Left lung (tissue), 14 donors: ENCODE measurements at places on chromosomes 7 and 10. TPM values are rescaled to one million over a fixed set of nuclear protein-coding genes. Genes with fewer than 3 reads are reported as not detected.

- H3K27me3 ChIP-seq: no peaks in the 10 kb centered on the region
- peak overlapping the region; percentile 61 for H3K27ac ChIP-seq
- H3K4me1 ChIP-seq: no peaks in the 10 kb centered on the region
- DNase-seq: no peak
- H3K4me3 ChIP-seq: no peak overlapping the region
Measured at GRCh38 chr7:43554423-43554822, 28.5 kb upstream of the STK17A start.

EPC1 gene
- 83.0 TPM for polyA plus RNA-seq

DNA sequence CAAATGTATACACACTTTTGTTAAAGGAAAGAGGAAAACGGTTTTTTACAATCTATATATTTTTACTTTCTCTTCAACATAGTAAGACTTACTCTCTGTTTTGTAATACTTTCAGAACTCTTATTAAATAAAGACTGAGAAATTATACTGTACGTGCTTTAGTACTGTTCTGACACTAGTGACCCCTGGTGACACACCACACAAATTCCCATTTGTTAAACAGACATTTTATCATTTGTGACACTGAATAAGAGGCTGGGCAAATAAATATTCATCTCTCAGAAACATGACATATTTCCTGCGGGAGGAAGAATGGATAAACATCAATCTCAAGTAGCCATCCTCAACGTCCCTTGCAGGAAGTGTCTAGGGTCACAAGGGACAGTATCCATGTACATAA lies 68.9 kb upstream of the ZNF33B start:
- H3K4me3 ChIP-seq: no peak overlapping the region
- DNase-seq: no peak
- peaks cover 6% of the 10 kb centered on the region for H3K27me3 ChIP-seq
- H3K27ac ChIP-seq: no peak overlapping the region
- no peaks in the 10 kb centered on the region for H3K36me3 ChIP-seq
- no peaks in the 10 kb centered on the region for H3K4me1 ChIP-seq

GPC2 gene
- polyA plus RNA-seq: 7.8 TPM

PRRT4 gene
- 2.3 TPM for polyA plus RNA-seq

- peaks cover 17% of the 10 kb centered on the region for H3K36me3 ChIP-seq
- peak; percentile 63 for DNase-seq
- H3K27ac ChIP-seq: no peak overlapping the region
- no peaks in the 10 kb centered on the region for H3K4me1 ChIP-seq
Measured at GRCh38 chr10:132223156-132223590, 36.4 kb downstream of the DPYSL4 start.

PLAC9 gene
- polyA plus RNA-seq: 37.5 TPM

DNA sequence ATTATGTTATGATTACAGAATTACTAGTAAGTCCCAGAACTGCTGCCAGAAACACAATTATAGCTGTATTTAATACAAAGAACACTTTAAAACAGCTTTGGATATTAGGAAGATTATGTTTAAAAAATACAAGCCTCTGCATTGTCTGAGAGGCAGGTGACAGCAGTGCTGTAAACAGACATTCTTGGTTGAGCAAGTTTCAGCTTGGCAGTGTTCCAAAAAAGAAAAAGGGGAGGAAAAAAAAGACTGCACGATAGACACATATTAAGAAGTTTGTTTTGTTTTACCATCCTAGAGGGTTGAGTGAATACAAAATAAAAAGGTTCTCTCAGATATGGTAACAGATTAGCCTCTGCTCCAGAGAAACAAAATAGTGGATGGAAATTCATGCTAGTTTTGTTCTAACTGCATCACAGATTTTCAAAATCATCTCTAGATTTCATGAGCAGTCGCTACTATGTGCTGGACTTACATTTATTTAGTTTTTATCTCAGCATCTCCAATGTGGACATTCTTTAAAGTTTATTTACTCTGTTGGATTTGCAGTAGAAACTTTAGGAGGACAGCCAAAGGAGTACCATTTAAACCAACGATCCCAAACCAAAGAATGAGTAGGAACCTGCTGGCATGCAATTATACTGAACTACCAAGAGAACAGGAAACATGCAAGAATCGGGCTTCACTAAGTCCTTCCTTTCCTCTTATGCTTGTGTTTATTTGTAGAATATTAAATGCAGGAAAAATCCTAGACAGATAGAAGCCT lies 9.0 kb downstream of the FAM204A start:
- no peaks in the 10 kb centered on the region for H3K4me1 ChIP-seq
- H3K36me3 ChIP-seq: peaks cover 72% of the 10 kb centered on the region
- no peak overlapping the region for H3K27ac ChIP-seq
- H3K27me3 ChIP-seq: no peaks in the 10 kb centered on the region
- no peak overlapping the region for H3K4me3 ChIP-seq

DNA sequence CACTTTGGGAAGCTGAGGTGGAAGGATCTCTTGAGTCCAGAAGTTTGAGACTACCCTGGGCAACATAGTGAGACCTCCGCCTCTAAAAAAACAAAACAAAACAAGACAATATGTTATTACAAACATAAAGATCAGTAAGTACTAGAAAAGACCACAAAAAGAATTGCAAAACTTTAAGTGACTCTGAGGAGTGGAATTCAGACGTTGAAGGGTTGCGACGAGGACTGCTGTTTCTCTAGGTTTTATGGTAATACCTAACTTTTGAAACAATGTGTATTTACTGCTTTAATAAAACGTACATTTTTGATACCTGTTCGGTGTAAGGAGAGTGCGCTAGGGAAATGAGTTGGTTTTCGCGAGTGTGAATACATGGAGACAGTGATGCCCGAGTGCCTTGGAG lies 250.4 kb downstream of the GATA3 start:
- no peak overlapping the region for H3K4me3 ChIP-seq
- no peaks in the 10 kb centered on the region for H3K36me3 ChIP-seq
- no peak overlapping the region for H3K27ac ChIP-seq
- peaks cover 10% of the 10 kb centered on the region for H3K27me3 ChIP-seq

PDE6C gene
- polyA plus RNA-seq: 1.9 TPM

ASZ1 gene
- polyA plus RNA-seq: 1.2 TPM

PGAM2 gene
- polyA plus RNA-seq: 0.40 TPM

CTAGE4 gene
- 5.7 TPM for polyA plus RNA-seq

RAB18 gene
- 80.6 TPM for polyA plus RNA-seq

GRCh38 chr7:27553273-27553672 lies 109.4 kb downstream of the HIBADH start:
- H3K36me3 ChIP-seq: no peaks in the 10 kb centered on the region
- no peak overlapping the region for H3K27ac ChIP-seq

DNA sequence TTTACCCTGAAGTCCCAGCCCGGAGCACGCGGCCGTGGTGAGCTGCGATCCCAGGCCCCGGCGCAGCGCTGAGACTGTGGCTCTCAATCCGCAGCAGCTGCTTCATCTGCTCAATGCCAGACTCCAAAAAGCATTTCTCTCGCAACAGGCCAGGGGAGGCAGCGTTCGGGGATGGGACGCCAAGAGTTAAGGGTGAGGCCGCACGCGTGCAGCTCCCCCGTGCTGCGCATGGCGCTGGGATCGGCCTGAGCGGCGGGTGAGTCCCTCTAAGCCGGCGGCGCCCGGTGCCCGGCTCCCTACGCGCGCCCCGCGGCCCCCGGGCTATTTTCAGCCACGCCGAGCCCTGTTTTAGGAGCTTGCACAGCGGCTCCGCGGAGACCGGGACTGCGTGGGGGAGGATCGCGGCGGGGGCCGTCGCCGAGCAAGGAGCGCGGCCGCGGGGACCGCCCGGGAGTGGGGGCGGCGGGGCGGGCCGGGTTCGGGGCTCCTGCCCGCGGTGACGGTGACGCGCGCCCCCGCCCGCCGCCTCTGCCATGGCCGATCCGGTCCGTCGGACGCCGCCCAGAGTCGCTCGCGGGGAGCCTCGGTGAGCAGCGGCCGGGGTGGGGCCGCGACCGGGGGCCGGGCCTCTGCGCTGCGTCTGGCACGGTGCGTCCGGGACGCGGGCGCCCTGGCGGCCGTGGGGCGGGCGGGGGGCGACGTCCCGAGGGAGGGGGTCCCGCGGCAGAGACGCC lies 29.4 kb upstream of the JAKMIP3 start:
- no peaks in the 10 kb centered on the region for H3K36me3 ChIP-seq
- no peak for DNase-seq
- peaks cover 94% of the 10 kb centered on the region for H3K27me3 ChIP-seq
- peaks cover 12% of the 10 kb centered on the region for H3K4me1 ChIP-seq
- H3K27ac ChIP-seq: no peak overlapping the region

UNC5B gene
- polyA plus RNA-seq: 31.2 TPM

DNA sequence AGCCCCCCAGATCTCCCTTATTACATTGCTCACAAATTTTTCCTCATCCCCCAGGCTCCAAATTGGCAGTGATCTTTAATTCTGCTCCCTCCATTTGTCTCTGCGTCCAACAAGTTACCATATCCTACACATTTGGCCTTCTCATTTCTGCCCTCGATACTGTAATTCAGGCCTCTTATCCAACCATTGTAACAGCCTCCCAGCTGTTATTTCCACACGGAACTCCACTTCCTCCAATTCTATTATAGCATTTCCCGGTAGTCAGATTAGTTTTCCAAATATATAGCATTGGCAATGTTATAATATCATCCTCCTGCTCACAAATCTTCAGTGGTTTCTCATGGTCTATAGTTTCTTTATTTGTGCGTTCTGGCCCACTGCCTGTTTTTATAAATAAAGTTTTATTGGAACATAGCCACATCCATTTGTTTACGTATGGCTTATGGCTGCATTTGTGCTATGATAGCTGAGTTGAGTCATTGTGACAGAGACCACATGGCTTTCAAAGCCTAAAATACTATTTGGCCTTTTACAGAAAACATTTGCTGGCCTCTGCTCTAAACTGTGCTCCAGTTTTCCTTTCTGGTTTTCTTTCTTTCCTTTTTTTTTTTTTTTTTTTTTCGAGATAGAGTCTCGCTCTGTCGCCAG lies 126.5 kb upstream of the ZNF438 start:
- H3K4me1 ChIP-seq: no peaks in the 10 kb centered on the region
- H3K36me3 ChIP-seq: no peaks in the 10 kb centered on the region
- DNase-seq: no peak
- peak overlapping the region; percentile 31 for H3K27ac ChIP-seq
- H3K4me3 ChIP-seq: no peak overlapping the region
- H3K27me3 ChIP-seq: no peaks in the 10 kb centered on the region

GRCh38 chr10:85047979-85048378 lies 719.6 kb downstream of the CCSER2 start:
- no peak overlapping the region for H3K4me3 ChIP-seq
- no peak for DNase-seq
- no peaks in the 10 kb centered on the region for H3K27me3 ChIP-seq
- no peaks in the 10 kb centered on the region for H3K36me3 ChIP-seq
- no peak overlapping the region for H3K27ac ChIP-seq

PTPRN2 gene
- polyA plus RNA-seq: 6.6 TPM

DPCD gene
- polyA plus RNA-seq: 36.1 TPM

DOCK4 gene
- 51.4 TPM for polyA plus RNA-seq

GPR146 gene
- polyA plus RNA-seq: 8.7 TPM

GRCh38 chr10:34078017-34078744 lies 736.9 kb downstream of the PARD3 start:
- peak overlapping the region; percentile 55 for H3K27ac ChIP-seq
- no peaks in the 10 kb centered on the region for H3K27me3 ChIP-seq
- H3K4me3 ChIP-seq: no peak overlapping the region
- H3K36me3 ChIP-seq: no peaks in the 10 kb centered on the region
- no peak for DNase-seq
- H3K4me1 ChIP-seq: no peaks in the 10 kb centered on the region

- H3K36me3 ChIP-seq: no peaks in the 10 kb centered on the region
- H3K27ac ChIP-seq: no peak overlapping the region
- no peak for DNase-seq
- H3K4me1 ChIP-seq: no peaks in the 10 kb centered on the region
- H3K27me3 ChIP-seq: peaks cover 57% of the 10 kb centered on the region
Measured at GRCh38 chr10:66924674-66925345, 1.0 kb upstream of the LRRTM3 start.

CHST3 gene
- 12.8 TPM for polyA plus RNA-seq

RADIL gene
- polyA plus RNA-seq: 8.0 TPM

CDH23 gene
- polyA plus RNA-seq: 5.6 TPM

- no peak for DNase-seq
- H3K27me3 ChIP-seq: no peaks in the 10 kb centered on the region
- H3K4me1 ChIP-seq: peaks cover 6% of the 10 kb centered on the region
- no peak overlapping the region for H3K4me3 ChIP-seq
- no peaks in the 10 kb centered on the region for H3K36me3 ChIP-seq
- H3K27ac ChIP-seq: no peak overlapping the region
Measured at GRCh38 chr10:110421512-110422138, 76.1 kb upstream of the DUSP5 start.

RAPGEF5 gene
- polyA plus RNA-seq: 86.7 TPM

ZNF438 gene
- polyA plus RNA-seq: 10.0 TPM

DNA sequence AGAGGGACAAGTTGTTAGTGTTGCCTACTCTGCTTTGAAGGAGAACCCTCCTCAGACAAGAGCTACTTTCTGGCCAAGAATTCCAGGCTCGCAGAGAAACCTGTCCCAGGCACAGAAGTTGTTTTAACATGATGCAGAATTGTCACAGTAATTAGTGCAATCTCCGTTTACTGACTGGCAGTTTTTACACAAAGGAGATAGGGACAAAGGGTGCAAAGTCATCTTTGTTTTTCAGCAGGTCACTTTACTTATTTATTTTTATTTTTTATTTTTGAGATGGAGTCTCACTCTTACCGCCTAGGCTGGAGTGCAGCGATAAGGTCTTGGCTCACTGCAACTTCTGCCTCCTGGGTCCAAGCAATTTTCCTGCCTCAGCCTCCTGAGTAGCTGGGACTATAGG lies 12.3 kb downstream of the TCF7L2 start:
- H3K27me3 ChIP-seq: no peaks in the 10 kb centered on the region
- no peak for DNase-seq
- peaks cover 8% of the 10 kb centered on the region for H3K4me1 ChIP-seq
- H3K27ac ChIP-seq: no peak overlapping the region

IKZF1 gene
- 2.6 TPM for polyA plus RNA-seq

DNA sequence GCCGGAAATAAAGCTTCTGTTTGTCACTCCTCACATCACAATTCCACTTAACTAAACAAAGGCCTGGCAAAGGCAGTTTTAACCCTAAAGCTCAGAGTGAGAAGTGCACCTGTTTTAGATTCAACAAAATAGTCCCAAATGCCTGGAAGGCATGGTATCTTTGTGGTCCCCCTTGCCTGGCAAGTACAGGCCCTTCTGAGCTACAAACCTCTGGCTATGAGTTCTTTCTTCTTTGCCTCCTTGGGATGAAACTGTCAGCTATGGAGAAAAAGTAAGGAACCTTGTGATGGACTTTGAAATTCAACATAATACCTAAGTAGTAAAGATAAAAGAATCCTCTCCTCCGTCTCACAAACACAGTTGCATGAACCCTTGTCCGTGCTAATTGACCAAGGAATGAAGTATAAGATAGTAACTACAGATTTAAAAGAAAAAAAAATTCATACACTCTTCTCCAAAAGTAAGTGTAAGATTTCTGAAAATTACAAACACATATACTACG lies 244.5 kb upstream of the ETV1 start:
- H3K4me3 ChIP-seq: no peak overlapping the region
- DNase-seq: no peak
- no peaks in the 10 kb centered on the region for H3K4me1 ChIP-seq
- H3K27ac ChIP-seq: no peak overlapping the region
- no peaks in the 10 kb centered on the region for H3K27me3 ChIP-seq

GRCh38 chr10:28127881-28128280 lies 129.0 kb upstream of the ODAD2 start:
- H3K4me1 ChIP-seq: peaks cover 4% of the 10 kb centered on the region
- H3K36me3 ChIP-seq: peaks cover 10% of the 10 kb centered on the region
- DNase-seq: no peak
- H3K4me3 ChIP-seq: no peak overlapping the region
- no peaks in the 10 kb centered on the region for H3K27me3 ChIP-seq

CNTNAP2 gene
- polyA plus RNA-seq: 40.9 TPM

CNNM1 gene
- polyA plus RNA-seq: 0.17 TPM

GRCh38 chr10:12195281-12195602 lies 449 bp downstream of the NUDT5 start:
- peak overlapping the region; percentile 89 for H3K4me3 ChIP-seq
- peaks cover 16% of the 10 kb centered on the region for H3K36me3 ChIP-seq
- peak overlapping the region; percentile 94 for H3K27ac ChIP-seq
